Naive thymus-derived CD4-positive, alpha-beta T cell (primary cell): ENCODE measurements at places on chromosomes 6 and 20. TPM values are rescaled to one million over a fixed set of nuclear protein-coding genes. Genes with fewer than 3 reads are reported as not detected.

DNA sequence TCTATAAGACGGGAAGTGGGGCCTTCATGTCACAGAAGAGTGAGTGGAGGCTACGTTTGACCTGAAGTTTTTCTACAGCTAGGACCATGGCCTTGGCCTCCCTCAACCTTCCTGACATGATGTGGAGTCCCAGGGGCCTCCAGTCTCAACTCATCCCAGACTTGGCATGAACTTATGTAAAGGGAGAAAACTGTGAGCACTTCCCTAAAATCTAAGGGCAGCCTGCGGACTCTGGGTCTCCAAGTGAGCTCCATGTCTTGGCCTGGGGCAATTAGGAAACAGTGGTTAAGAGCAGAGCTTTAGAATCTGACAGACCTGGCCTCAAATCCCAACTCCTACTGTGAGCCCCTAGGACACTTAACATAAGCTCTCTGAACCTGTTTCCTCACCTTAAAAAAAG lies 182.5 kb downstream of the ZNF217 start:
- no peaks in the 10 kb centered on the region for H3K4me1 ChIP-seq
- no peak overlapping the region for H3K27ac ChIP-seq
- H3K36me3 ChIP-seq = no peaks in the 10 kb centered on the region
- no peak overlapping the region for H3K4me3 ChIP-seq
- DNase-seq = no peak

DNA sequence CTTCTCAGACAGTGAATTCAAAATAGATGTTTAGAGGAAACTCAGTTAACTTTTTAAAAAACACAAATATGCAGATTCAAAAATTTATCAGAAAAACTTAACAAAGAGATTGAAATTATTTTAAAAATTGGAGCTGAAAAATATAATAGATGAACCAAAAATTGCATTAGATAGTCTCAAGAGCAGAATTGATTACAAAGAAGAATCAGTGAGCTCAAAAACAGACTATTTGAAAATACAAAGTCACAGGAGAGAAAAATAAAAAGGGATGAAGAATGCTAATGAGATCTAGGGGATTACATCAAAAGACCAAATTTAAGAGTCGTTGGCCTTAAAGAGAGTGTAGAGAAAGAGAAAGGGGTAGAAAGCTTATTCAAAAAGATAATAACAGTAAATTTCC lies 700.5 kb downstream of the COL12A1 start:
- H3K27me3 ChIP-seq = no peaks in the 10 kb centered on the region
- no peak overlapping the region for H3K4me3 ChIP-seq
- no peak for DNase-seq
- H3K36me3 ChIP-seq = no peaks in the 10 kb centered on the region
- H3K4me1 ChIP-seq = no peaks in the 10 kb centered on the region

DNA sequence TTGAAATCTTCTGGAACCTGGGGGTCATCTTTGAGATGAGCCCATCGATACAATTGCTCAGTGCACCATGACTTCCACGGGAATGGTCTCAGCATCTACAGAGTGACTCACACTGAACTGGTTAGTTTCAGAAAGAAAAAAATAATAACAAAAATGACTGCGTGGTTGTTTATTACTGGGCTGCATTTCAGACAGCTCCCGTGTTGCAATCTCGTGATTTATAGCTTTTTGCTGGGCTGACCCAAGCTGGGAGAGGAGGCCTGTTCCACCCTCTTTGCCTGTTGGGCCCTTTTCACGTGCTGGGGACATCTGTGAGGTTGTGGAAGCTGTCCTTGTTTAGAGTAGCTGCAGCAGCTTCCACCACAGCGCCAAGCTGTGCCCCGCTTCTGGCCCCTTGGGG lies 225.5 kb downstream of the BMP7 start:
- H3K4me1 ChIP-seq = no peaks in the 10 kb centered on the region
- DNase-seq = no peak
- H3K27me3 ChIP-seq = no peaks in the 10 kb centered on the region
- no peaks in the 10 kb centered on the region for H3K36me3 ChIP-seq
- H3K27ac ChIP-seq = no peak overlapping the region
- no peak overlapping the region for H3K4me3 ChIP-seq

- no peak for DNase-seq
- H3K27ac ChIP-seq = no peak overlapping the region
- no peak overlapping the region for H3K4me3 ChIP-seq
- H3K36me3 ChIP-seq = no peaks in the 10 kb centered on the region
- H3K4me1 ChIP-seq = no peaks in the 10 kb centered on the region
Observed at GRCh38 chr6:53623497-53623896, 42.1 kb downstream of the KLHL31 start.

GRCh38 chr6:133704371-133704770 lies 184.5 kb upstream of the TCF21 start:
- H3K27ac ChIP-seq = no peak overlapping the region
- no peak for DNase-seq
- no peaks in the 10 kb centered on the region for H3K27me3 ChIP-seq
- H3K36me3 ChIP-seq = no peaks in the 10 kb centered on the region
- H3K4me1 ChIP-seq = no peaks in the 10 kb centered on the region

DNA sequence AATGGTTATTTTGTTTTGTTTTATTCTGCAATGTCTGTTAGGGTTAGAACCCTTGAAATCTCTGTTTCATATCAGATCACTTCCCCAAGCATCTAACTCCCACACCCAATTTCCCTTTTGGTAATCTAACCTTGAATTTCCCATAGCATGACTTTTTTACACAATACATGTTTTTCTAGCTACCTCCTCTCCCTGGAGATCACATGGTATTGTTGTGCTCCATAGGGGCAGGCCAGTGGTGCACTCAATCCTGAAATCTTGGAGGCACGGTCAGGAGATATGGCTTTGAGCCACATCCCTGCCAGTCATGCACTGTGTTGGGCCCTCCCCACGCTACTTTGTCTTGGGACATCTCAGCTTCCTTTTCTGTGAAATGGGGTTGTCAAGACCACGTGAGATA lies 36.7 kb upstream of the NNAT start:
- H3K36me3 ChIP-seq = no peaks in the 10 kb centered on the region
- H3K4me1 ChIP-seq = no peaks in the 10 kb centered on the region
- DNase-seq = no peak
- H3K4me3 ChIP-seq = no peak overlapping the region
- H3K27me3 ChIP-seq = peaks cover 5% of the 10 kb centered on the region

- H3K4me1 ChIP-seq = no peaks in the 10 kb centered on the region
- no peaks in the 10 kb centered on the region for H3K27me3 ChIP-seq
- H3K36me3 ChIP-seq = no peaks in the 10 kb centered on the region
- no peak overlapping the region for H3K4me3 ChIP-seq
- H3K27ac ChIP-seq = no peak overlapping the region
Observed at GRCh38 chr6:93047033-93047432, 372.3 kb downstream of the EPHA7 start.

DNA sequence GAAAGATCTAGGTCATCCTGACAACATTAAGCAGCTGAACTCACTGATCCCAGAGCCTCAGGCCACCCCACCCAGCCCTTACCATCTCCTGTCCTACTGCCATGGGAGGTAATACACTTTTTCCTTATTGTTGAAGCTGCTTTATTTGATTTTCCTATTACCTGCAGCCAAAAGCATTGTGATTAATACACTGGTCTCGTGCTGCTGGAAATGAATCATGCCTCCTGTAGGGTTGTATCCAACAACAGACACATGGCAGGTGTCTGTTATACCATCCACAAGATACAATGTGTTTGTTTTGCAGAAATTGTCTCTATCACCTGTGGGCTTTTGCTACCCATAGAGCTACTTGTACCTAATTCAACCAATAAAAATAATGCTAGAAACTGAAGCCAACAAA lies 34.2 kb downstream of the MYLIP start:
- peaks cover 9% of the 10 kb centered on the region for H3K4me1 ChIP-seq
- H3K4me3 ChIP-seq = no peak overlapping the region
- H3K36me3 ChIP-seq = no peaks in the 10 kb centered on the region
- H3K27me3 ChIP-seq = no peaks in the 10 kb centered on the region

GRCh38 chr6:70717038-70717801 lies 49.5 kb downstream of the SMAP1 start:
- no peak overlapping the region for H3K27ac ChIP-seq
- DNase-seq = peak; percentile 42
- peaks cover 17% of the 10 kb centered on the region for H3K4me1 ChIP-seq
- H3K27me3 ChIP-seq = no peaks in the 10 kb centered on the region
- H3K36me3 ChIP-seq = no peaks in the 10 kb centered on the region

DNA sequence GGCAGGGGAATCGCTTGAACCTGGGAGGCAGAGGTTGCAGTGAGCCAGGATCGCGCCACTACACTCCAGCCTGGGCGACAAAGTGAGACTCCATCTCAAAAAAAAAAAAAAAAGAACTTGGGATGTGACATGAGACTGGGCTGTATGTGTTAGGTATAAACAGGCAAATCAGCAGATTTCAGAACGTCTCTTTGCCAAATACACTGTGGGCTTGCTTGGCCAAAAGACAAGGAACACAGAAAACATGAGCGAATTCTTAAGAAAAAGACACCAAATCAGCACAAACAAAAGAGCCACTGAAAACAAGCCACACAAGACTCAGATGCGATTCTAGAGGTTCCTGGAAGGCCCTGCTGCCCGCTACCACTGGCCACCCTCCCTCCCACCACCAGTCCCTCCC lies 12.5 kb downstream of the ETV7 start:
- H3K4me3 ChIP-seq = no peak overlapping the region
- no peaks in the 10 kb centered on the region for H3K36me3 ChIP-seq
- no peaks in the 10 kb centered on the region for H3K27me3 ChIP-seq
- DNase-seq = no peak
- no peak overlapping the region for H3K27ac ChIP-seq
- no peaks in the 10 kb centered on the region for H3K4me1 ChIP-seq

DNA sequence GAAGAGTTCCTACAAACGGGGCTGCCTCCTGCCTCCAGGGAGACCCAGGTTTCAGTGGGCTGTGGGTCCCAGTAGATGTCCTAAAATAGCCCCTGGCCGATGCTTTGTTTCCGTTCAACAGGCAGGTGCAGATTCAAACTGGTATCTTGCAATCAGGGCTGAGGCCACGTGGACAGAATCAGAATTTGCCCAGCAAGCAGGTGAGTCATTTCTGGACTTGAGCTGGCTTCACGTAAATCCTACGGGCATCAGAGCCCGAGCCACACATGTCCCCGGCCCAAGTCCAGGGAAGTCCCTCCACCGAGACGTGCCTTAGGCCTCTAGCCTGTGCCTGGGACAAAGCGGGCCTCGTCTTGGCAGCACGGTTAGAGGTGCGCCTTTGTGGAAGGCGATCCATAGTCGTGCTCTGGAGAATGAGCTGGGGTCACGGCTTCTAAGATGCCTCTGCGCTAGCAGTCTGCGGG lies 101.6 kb upstream of the FRMD1 start:
- no peaks in the 10 kb centered on the region for H3K27me3 ChIP-seq
- no peak overlapping the region for H3K27ac ChIP-seq
- no peak overlapping the region for H3K4me3 ChIP-seq
- H3K36me3 ChIP-seq = no peaks in the 10 kb centered on the region

- no peak for DNase-seq
- H3K27me3 ChIP-seq = no peaks in the 10 kb centered on the region
- no peak overlapping the region for H3K27ac ChIP-seq
- no peaks in the 10 kb centered on the region for H3K4me1 ChIP-seq
Observed at GRCh38 chr6:116159782-116160524, 34.0 kb upstream of the COL10A1 start.

DNA sequence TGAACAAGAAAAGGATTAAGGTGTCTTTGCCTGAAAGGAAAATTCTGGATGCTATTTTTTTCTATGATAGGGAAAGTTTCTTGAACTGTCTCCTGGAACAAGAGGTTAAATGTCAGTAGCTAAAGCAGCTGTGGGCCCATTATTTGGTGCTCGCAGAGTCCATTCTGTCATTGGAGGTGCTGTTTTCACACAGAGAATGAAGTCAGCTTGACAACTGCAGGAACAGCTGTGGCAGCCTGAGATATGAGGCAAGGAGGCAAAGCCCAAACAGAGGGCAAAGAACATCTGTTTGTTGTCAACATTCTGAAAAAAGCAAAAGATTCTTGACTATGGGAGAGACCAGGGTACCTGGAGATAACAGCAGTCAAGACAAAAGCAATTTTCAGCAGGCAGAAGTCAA lies 548.2 kb downstream of the KIF16B start:
- no peaks in the 10 kb centered on the region for H3K27me3 ChIP-seq
- H3K4me1 ChIP-seq = no peaks in the 10 kb centered on the region
- no peak overlapping the region for H3K4me3 ChIP-seq
- no peak overlapping the region for H3K27ac ChIP-seq
- no peaks in the 10 kb centered on the region for H3K36me3 ChIP-seq

- H3K27me3 ChIP-seq = no peaks in the 10 kb centered on the region
- no peak overlapping the region for H3K4me3 ChIP-seq
- no peaks in the 10 kb centered on the region for H3K36me3 ChIP-seq
- DNase-seq = no peak
- H3K27ac ChIP-seq = no peak overlapping the region
Observed at GRCh38 chr20:9411833-9412232, 102.6 kb upstream of the LAMP5 start.

GRCh38 chr6:45966797-45967196 lies 48.9 kb downstream of the CLIC5 start:
- H3K4me3 ChIP-seq = no peak overlapping the region
- H3K27me3 ChIP-seq = no peaks in the 10 kb centered on the region
- DNase-seq = no peak
- no peak overlapping the region for H3K27ac ChIP-seq
- no peaks in the 10 kb centered on the region for H3K36me3 ChIP-seq

- DNase-seq = no peak
- H3K4me1 ChIP-seq = no peaks in the 10 kb centered on the region
Observed at GRCh38 chr6:163635731-163636364, 221.3 kb downstream of the QKI start.

DNA sequence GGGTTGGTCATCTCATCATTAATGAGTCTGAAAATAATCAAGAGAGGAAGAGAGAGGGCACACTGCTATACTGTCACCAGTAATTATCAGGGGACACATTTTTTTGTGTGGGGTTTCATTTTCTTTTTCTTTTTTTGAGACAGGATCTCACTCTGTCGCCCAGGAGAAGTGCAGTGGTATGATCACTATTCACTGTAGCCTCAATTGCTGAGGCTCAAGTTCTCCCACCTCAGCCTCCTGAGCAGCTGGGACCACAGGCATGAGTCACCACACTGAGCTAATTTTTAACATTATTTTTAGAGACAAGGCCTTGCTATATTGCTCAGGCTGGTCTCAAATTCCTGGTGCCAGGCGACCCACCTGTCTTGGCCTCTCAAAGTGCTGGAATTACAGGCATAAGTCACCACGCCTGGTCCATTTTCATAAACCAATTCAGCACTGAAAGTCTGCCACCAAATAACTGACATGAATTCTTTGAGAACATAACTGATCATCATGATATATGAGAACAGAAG lies 43.3 kb downstream of the EPHA7 start:
- no peak overlapping the region for H3K4me3 ChIP-seq

DNA sequence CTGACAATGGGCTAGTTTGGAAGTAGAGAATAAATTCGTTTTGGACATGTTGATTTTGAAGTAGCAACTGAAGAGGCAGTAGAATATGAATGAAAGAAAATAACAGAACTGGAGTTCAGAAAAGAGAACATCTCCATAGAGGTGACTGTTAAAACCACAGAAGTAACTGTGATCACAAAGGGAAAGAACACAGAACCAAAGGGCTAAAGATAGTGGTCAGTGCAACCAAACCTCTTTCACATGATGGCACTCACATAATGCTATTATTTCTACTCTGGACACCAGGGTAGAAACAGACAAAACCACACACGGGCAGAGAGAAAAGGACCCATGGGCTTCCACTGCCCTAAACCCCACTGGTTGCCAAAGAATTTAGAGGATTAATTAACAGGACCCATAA lies 58.5 kb downstream of the CDK19 start:
- H3K36me3 ChIP-seq = no peaks in the 10 kb centered on the region
- no peaks in the 10 kb centered on the region for H3K4me1 ChIP-seq
- H3K27ac ChIP-seq = no peak overlapping the region
- H3K27me3 ChIP-seq = no peaks in the 10 kb centered on the region
- no peak overlapping the region for H3K4me3 ChIP-seq

RAET1L gene
- not detected in 2 replicates for total RNA-seq

PTCRA gene
- not detected in 2 replicates for total RNA-seq

LY6G5B gene
- total RNA-seq = 38.8 TPM

MBOAT1 gene
- total RNA-seq = 10.0 TPM

BPIFB2 gene
- not detected for total RNA-seq

EDN1 gene
- 1.4 TPM for total RNA-seq

FBXL4 gene
- 13.5 TPM for total RNA-seq

MAD2L1BP gene
- total RNA-seq = 25.2 TPM
